NCI-H146 (cell line): ENCODE measurements at places on chromosomes 11 and 22.

DNA sequence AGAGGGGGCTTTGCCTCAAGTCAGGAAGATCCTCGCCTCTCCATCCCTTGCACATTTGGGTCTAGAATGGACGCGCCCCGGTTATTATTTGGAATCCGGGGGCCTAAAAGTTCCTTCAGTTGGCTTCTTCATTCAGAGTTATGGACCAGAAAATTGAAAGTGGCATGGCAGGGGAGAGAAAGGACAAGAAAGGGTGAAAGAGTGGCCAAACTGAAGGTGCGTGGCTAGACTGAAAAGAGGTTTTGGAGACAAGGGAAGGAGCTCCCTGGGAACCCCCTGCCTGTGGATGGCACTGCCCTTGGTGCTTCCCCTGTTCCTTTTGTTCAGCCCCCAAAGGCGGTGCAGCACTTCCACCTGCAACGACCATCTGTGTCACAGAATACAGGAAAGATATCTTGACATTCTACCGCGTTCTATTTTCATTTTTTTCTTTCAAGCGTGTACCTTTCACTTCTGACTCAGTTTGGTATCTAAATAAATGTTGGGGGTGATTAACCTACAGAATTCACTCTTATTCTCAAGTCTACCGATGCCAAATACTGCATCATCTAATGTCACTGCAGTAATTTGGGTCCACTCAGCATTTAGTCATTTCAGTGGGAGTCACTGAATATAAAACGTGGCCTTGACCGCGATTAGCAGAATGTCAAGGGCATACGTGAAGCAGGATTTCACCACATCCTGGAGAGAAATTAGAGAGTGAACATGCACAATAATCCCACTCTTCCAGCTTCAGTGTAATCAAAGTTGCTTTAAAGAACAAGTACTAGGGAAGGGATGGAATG, 88.1 kb upstream of the ARHGAP32 start:
- peak; percentile 53 for DNase-seq

DNA sequence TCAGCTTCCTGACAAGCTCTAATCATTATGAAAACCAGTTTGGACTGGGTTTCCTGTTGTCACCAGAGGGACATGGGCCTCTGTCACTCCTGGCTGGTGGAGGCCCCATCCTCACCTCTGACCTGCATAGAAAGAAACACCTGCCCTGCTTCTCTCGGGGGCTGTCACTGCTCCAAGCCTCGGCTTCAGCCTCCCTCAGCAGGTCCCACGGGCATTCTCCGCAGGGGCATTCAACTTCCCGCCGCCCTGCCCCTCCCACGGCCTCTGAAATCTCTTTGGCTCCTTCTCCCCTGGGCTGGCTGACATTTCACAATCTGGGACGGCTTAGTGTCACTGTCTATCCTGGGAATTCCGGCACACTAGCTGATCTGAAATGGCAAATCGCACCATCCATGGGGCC, 257.9 kb downstream of the CTTN start:
- peak; percentile 35 for DNase-seq

GRCh38 chr11:73465023-73465675, 89.0 kb downstream of the RELT start:
- no peak for DNase-seq

GRCh38 chr11:125688632-125689031, 8.0 kb upstream of the ACRV1 start:
- no peak for DNase-seq

- DNase-seq = no peak
These were observed 49.4 kb upstream of the PHOX2A start for GRCh38 chr11:72293391-72293790.

- DNase-seq = no peak
These were observed 640.2 kb upstream of the LUZP2 start for GRCh38 chr11:23856654-23857053.

DNA sequence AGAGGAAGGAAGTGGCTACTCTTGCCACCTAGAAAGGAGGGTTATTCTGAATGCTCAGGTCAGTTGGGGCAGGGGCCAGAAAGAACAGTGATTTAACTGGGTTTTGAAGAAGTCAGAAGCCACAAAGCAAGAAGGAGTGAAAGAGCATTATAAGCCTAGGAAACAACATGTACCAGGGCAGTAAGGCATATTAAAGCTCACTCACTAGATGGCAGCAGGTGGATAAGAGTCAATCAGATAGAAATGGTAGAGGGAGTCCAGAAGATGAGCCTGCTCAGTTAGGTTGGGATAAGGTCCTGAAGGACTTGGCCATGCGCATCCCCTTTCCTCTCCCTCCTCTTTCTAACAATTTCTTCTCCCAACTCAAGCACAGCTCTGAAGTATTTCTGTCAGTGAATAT, 22.0 kb upstream of the PATE1 start:
- DNase-seq = peak; percentile 22

DNA sequence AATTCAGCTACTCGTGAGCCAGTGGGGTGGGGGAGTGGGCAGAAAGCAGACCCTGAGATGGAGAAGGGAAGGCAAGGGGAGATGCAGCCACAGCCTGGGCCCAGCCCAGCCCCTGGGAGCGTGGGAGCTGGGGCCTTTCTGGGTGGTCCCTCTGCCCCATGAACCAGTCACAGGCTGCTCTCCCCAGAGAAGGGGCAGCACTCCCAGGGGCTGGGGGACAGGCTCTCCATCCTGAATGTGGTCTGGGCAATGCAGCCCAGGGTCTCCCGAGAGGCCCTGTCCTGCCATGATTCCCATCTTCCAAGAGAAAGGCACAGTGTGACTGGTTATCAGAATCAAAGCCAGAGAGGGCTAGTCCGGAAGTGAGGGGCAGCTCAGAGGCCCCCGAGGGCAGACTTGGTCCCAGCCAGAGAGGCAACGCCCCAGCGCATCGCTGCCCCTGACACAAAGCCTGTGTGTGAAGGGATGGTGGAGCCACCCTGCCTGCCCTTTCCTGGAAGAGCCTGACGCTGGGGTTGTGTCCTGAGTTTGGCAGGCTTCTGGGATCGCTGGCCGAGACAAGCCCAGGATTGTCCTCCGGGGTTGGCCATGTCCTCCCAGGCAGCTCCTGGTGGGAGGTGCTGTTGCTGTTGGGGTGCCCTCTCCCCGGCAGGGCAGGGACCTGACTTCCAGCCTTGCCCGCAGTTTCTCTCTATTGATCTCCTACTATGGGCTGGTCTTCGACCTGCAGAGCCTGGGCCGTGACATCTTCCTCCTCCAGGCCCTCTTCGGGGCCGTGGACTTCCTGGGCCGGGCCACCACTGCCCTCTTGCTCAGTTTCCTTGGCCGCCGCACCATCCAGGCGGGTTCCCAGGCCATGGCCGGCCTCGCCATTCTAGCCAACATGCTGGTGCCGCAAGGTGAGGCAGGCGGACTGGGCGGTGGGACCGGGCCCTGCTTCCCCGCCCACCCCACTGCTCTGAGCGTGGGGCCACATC, 23.8 kb upstream of the SLC22A12 start:
- no peak for DNase-seq

GRCh38 chr11:111046291-111046690, 199.2 kb upstream of the POU2AF2 start:
- no peak for DNase-seq

DNA sequence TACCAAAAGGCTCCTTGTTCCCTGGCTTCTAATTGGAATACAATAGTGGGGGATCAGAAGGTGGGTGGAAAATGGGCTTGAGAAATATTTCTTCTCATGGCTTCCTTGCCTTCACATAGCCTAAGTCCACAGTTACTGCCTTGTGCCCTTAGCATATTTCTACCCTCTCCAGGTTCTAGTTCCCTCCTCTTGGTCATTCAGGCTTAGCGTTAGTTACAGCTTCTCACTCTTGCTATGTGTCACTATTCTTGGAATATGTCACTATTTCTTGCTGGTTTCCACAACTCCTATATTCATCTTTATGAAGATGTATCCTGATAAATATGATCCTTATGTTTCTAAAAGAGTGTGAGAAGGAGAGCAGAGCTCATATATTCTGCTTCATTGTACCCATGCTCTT, 2.5 kb downstream of the OR2D2 start:
- no peak for DNase-seq

GRCh38 chr11:104609311-104610085, 288.8 kb downstream of the CASP12 start:
- DNase-seq = peak; percentile 45

- DNase-seq = no peak
These were observed 12.8 kb downstream of the BMAL1 start for GRCh38 chr11:13290221-13290980.

GRCh38 chr11:59668188-59668949, 468 bp downstream of the PATL1 start:
- peak; percentile 54 for DNase-seq

DNA sequence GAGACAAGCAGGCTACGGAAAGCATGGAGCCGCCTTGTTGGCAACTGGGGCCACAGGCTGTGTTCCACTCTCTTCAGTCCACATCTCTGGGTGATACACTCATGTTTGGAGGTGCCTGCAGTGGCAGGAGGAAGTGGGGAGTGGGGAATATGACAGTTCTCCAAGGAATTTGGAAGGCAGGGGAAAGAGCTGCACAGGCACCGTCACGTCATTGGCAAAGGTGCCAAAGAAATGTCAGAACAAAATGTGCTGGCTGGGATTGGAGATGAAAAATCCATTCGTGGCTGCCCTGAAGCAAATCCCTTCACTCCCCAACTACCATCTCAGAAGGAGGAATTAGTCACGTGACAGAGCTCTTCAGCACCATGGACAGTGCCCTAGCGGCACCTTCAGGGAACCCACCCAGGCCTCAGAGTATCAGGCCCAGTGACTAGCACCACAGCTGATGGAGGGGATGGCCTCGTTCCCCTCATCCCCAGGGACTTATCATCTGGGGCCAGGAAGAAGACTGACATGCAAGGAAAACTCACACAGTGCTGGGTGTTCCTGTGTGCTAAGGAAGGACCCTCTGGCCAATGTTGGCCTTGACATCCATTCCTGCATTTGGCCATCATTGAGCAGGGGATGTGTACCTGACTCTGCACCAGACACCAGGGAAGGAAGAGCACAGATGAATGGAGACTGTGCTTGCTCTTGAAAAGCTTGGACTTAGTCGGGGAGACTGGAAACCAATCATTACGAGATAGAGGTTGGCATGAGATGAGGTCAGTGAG, 48.5 kb upstream of the PRDM11 start:
- DNase-seq = no peak

GRCh38 chr11:68066742-68067141, 27.9 kb downstream of the TCIRG1 start:
- peak; percentile 33 for DNase-seq

DNA sequence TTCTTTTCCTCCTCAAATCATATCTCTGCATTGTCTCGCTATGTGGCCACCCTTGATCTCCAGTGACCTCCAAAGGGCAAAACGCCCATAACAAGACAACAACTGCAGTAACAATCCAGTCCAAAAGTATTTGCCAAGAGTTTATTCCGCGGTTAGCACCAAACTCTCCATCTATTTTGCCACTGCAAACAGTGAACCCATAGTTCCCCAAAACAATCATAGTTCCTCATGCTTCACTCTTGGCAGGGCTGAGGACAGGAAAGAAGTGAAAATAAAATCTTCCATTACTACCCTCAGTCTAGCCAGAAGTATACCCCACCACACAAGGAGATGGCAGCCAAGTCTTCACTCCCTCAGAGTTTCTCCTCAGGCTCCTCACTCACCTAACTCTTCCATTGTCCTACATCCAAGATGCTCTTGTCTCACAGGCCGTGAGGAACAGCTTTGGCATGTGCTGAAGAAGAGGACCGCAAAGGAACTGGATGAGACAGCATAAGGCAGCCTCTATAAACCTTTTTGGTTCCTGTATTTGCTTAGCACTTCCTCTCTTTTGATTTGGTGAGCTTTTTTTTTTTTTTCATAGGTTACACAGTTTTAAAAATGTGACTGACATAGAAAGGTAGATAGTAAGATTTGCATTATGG, at the start of gene LPXN:
TSS of gene LPXN (minus strand) at position 480 of the 644 bp plus-strand sequence. CDS start at position 396, 84 bp downstream.
- DNase-seq = no peak

DNA sequence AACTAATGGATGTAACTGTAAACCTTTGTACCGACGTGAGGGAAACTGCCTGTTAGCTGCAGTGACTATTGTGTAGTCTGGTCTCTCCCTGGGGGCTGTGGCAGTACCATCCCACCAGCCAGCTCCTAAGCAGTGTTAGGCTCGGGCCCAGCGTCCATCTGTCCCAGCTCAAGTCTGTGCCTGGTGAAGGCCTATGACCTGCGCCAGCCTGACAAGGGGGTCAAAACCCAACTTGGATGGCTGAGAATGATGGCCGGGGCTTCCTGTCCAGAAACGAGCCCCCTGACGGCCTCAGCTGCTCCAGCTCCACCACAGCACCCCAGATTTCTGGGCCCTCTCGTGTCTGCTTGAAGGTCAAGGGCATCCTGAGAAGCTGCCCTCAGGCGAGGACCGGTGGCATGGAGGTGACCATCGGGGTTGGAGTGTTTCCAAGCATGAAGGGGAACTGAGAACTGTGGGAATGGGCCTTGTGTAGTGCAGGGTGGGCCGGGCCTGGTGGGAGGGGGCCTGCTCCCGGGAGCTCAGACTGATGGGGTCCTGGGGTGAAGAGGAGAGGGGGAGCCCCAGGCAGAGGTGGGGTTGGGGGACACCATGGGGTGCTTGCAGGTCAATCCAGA, 14.3 kb upstream of the SPI1 start:
- no peak for DNase-seq

DNA sequence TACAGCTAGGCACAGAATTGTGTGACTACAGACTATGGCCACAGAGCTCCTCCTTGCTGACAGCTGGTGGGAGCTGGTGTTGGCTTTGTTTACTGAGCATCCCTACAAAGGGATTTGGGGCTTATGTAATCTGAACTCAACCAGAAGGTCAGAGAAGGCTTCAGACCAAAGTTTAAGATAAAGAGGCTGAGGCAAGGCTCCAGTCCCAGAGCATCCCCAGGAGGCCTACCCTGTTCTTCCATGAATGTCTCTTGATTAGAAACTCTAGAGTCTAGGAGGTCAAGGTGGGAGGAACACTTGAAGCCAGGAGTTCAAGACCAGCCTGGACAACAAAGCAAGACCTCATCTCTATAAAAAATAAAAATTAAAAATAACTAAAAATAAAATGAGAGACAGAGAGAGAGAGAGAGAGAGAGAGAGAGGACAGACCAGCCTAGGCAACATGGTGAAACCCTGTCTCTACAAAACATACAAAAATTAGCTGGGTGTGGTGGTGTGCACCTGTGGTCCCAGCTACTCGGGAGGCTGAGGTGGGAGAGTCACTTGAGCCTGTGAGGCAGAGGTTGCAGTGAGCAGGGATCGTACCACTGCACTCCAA, 125.5 kb upstream of the SERPIND1 start:
- no peak for DNase-seq

GRCh38 chr11:69642549-69642912, 1.6 kb downstream of the CCND1 start:
- no peak for DNase-seq

- DNase-seq = no peak
These were observed 1.7 kb upstream of the TNNT3 start for GRCh38 chr11:1917523-1918435.

DNA sequence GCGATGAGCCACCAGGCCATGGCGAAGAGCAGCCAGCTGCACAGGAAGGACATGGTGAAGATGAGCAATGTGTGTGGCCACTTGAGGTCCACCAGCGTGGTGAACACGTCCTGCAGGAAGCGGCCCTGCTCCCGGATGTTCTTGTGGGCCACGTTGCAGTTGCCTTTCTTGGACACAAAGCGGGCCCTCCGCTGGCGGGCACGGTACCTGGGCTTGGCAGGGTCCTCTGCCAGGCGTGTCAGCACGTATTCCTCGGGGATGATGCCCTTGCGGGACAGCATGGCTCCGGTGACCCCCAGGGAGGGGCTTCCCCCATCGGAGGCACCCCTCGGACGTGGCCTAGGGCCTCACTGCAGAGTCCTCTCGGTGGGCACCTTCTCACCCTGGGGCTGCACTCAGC, 648 bp downstream of the KCNJ11 start:
- DNase-seq = no peak

GRCh38 chr11:121722431-121723245, 269.9 kb upstream of the SORL1-AS1 start:
- DNase-seq = peak; percentile 95

GRCh38 chr11:32379719-32380118, 55.6 kb downstream of the WT1 start:
- DNase-seq = no peak
